ENCODE measurements at places on chromosomes 6 and 20. TPM values are rescaled to one million over a fixed set of nuclear protein-coding genes. Genes with fewer than 3 reads are reported as not detected.

DNA sequence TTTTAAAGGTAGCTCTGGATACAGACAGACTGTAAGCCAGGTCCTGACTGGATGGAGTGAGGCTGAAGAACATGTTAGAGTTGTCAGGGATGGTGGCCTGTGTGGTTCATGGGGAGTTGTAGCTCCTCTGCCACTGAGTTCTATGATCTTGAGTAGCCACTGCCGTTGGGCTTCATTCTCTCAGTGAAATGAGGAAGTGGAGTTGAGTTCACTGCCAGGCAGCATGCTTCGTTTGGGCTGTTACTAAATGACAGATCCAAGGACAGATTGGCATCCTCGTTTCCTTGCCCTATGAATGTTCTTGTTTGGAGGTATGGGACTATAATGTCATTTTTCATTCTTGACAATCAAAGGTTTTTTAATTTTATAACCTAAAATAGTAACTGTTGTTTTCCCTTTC lies 37.2 kb downstream of the SCAND1 start:
- H3K27ac ChIP-seq = no peak overlapping the region
- no peaks in the 10 kb centered on the region for H3K36me3 ChIP-seq
- H3K4me1 ChIP-seq = no peaks in the 10 kb centered on the region
- H3K4me3 ChIP-seq = no peak overlapping the region
- DNase-seq = no peak

GRCh38 chr6:41092421-41093140 lies 19.8 kb downstream of the NFYA start:
- no peak overlapping the region for H3K4me3 ChIP-seq
- H3K27ac ChIP-seq = no peak overlapping the region
- H3K27me3 ChIP-seq = no peaks in the 10 kb centered on the region
- no peak for DNase-seq

- H3K27ac ChIP-seq = no peak overlapping the region
- no peaks in the 10 kb centered on the region for H3K27me3 ChIP-seq
- H3K36me3 ChIP-seq = no peaks in the 10 kb centered on the region
- H3K4me3 ChIP-seq = no peak overlapping the region
- H3K4me1 ChIP-seq = peaks cover 25% of the 10 kb centered on the region
These were observed 38.6 kb upstream of the MARCKS start for GRCh38 chr6:113818578-113818977.

GRCh38 chr20:56380375-56380774 lies 11.6 kb downstream of the AURKA start:
- H3K4me1 ChIP-seq = no peaks in the 10 kb centered on the region
- no peaks in the 10 kb centered on the region for H3K27me3 ChIP-seq
- H3K4me3 ChIP-seq = no peak overlapping the region
- no peak for DNase-seq
- H3K36me3 ChIP-seq = no peaks in the 10 kb centered on the region

- DNase-seq = no peak
- no peaks in the 10 kb centered on the region for H3K36me3 ChIP-seq
- no peaks in the 10 kb centered on the region for H3K4me1 ChIP-seq
These were observed 7.3 kb upstream of the BPIFB3 start for GRCh38 chr20:33046412-33046811.

DNA sequence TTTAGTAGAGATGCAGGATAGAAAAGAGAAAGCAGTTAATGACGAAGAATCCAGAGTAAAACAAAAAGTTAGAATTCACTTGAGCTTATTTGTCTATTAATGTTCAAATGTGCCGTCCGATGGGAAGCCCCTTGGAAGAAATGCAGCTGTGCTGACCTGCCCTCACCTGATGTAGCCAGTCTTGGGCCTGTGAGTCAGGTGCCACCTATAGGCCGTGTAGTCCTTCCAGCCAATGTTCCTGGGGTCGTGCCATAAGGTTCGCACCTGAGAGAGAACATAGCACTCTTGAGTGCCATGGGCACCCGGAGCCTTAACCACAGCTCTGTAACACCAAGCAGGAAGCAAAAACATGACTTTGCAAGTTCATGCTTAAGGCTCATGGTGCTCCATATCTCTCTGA lies 32.4 kb downstream of the THBS2 start:
- H3K36me3 ChIP-seq = no peaks in the 10 kb centered on the region
- no peak overlapping the region for H3K27ac ChIP-seq
- no peak for DNase-seq
- H3K4me1 ChIP-seq = no peaks in the 10 kb centered on the region
- no peak overlapping the region for H3K4me3 ChIP-seq

- no peak overlapping the region for H3K4me3 ChIP-seq
- no peaks in the 10 kb centered on the region for H3K27me3 ChIP-seq
- no peaks in the 10 kb centered on the region for H3K36me3 ChIP-seq
- no peaks in the 10 kb centered on the region for H3K4me1 ChIP-seq
- no peak overlapping the region for H3K27ac ChIP-seq
These were observed 59.2 kb downstream of the TMEM244 start for GRCh38 chr6:129801909-129802308.

The POM121L2 gene
- total RNA-seq = not detected

- no peak overlapping the region for H3K4me3 ChIP-seq
- H3K27me3 ChIP-seq = no peaks in the 10 kb centered on the region
- DNase-seq = no peak
These were observed 68.6 kb downstream of the GFOD1 start for GRCh38 chr6:13418844-13419243.

The SCRT2 gene
- 0.04 TPM for total RNA-seq

GRCh38 chr6:84422380-84422968 lies 195.0 kb upstream of the CEP162 start:
- no peaks in the 10 kb centered on the region for H3K4me1 ChIP-seq
- H3K27ac ChIP-seq = no peak overlapping the region
- H3K27me3 ChIP-seq = peaks cover 5% of the 10 kb centered on the region
- no peak for DNase-seq

- no peaks in the 10 kb centered on the region for H3K36me3 ChIP-seq
- no peaks in the 10 kb centered on the region for H3K4me1 ChIP-seq
- H3K4me3 ChIP-seq = no peak overlapping the region
These were observed 891.4 kb downstream of the TFAP2A start for GRCh38 chr6:9523462-9523861.

The GCNT2 gene
- 1.8 TPM for total RNA-seq

The EFCAB8 gene
- 0.19 TPM for total RNA-seq

DNA sequence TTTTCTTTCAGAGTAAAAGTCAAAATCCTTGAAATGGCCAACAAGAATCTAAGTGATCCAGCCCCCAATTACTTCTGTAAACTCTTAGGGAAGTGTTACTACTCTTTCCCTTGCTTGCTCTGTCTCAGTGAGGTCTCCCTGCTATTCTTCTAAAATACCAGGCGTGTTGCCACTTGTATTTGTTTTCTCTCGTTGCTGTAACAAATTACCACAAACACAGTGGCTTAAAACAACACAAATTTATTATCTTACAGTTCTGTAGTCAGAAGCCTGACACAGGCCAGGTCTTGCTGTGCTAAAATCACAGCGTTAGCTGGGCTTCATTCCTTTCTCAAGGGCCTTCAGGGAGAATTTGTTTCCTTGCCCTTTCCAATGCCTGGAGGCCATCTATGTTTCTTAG lies 59.9 kb downstream of the HECA start:
- no peak overlapping the region for H3K27ac ChIP-seq
- H3K4me3 ChIP-seq = no peak overlapping the region
- DNase-seq = no peak
- no peaks in the 10 kb centered on the region for H3K4me1 ChIP-seq
- H3K27me3 ChIP-seq = no peaks in the 10 kb centered on the region
- H3K36me3 ChIP-seq = no peaks in the 10 kb centered on the region

The FERMT1 gene
- total RNA-seq = 2.0 TPM

DNA sequence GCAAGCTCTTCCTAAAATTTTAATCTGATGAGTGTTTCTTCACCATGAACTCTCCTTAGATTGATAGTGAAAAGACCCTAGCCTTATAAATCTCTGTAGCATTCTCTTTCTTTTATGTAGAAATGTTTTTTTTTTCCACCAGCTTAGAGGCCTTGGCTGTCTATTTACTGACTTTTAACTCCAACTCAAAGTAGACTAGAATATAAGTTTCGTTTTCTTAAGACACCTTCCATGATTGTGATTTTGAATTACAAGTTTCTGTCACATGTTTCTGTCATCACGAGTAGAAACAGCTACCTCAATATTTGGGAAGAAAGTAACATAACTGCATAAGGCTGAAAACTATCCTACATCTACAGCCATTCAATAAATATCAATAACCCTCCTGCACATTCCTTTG lies 17.8 kb downstream of the ADGRF4 start:
- H3K4me1 ChIP-seq = no peaks in the 10 kb centered on the region
- H3K4me3 ChIP-seq = no peak overlapping the region
- H3K27me3 ChIP-seq = no peaks in the 10 kb centered on the region
- no peaks in the 10 kb centered on the region for H3K36me3 ChIP-seq
- DNase-seq = no peak

DNA sequence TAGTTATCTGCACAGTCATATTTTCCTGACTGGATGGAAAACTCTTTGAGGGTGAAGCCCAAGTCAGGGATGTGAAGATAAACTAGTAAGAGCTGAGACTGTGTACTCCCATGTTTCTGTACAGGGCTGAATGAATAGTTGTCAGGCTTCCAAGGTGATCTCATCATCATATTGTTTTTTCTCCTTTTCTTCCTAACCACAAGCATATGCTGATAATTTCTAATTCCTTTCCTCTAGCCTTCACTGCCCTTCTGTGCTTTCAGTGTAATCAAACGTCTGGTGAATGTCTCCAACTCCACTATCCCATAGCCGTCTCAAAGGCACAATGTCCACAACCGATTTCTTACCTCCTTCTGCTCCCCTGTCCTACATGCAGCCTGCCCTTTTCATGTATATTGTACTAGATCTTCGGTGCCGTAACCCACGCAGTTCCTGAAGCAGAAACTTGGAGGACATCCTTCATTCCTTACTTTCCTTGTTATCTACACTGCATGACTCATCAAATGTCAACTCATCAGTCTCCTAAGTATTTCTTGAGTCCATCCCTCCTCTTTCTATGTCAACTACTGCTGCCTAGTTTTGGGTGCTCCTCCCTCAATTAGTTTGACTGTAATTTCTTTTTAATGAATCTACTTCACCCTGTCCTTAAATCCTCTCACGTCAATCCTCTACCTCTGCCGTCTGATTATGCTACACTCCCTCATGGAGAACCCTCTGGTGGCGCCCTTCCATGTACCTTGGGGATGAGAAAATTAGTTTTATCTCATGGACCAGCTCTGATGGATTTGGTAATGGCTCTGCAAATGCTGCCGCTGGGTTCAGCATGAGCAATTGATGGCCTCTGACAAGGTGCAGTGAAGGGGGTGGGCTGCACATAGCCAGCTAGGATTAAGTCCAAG lies 21.9 kb downstream of the NCOA7 start:
- H3K36me3 ChIP-seq = no peaks in the 10 kb centered on the region
- peaks cover 38% of the 10 kb centered on the region for H3K4me1 ChIP-seq
- no peak for DNase-seq
- no peaks in the 10 kb centered on the region for H3K27me3 ChIP-seq
- no peak overlapping the region for H3K4me3 ChIP-seq

The SRC gene
- total RNA-seq = 30.4 TPM

- H3K27me3 ChIP-seq = no peaks in the 10 kb centered on the region
- no peak overlapping the region for H3K4me3 ChIP-seq
- H3K4me1 ChIP-seq = no peaks in the 10 kb centered on the region
- H3K36me3 ChIP-seq = no peaks in the 10 kb centered on the region
- no peak overlapping the region for H3K27ac ChIP-seq
- DNase-seq = no peak
These were observed 23.1 kb downstream of the ALDH5A1 start for GRCh38 chr6:24517659-24518543.

The VEGFA gene
- total RNA-seq = 91.0 TPM

GRCh38 chr6:33206864-33207551 lies 1.3 kb upstream of the RING1 start:
- no peak for DNase-seq
- H3K4me1 ChIP-seq = peaks cover 11% of the 10 kb centered on the region
- H3K27ac ChIP-seq = peak overlapping the region; percentile 92
- H3K4me3 ChIP-seq = peak overlapping the region; percentile 62

DNA sequence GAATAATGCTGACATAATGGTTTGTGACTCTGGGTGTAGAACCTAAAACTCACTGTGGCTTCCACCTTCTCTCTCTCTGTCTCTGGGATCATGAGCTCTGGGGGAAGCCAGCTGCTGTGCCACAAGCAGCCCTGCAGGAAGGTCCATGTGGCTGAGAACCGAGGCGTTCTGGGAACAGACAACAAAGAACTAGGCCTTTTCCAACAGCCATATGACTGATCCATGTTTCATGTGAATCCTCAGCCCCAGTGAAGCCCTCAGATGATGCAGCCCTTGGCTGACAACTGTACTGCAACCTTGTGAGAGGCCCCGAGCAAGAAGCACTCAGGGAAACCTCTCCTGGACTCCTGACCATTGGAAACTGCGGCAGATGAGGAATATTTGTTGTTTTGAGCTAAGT lies 56.6 kb downstream of the HLA-G start:
- no peaks in the 10 kb centered on the region for H3K4me1 ChIP-seq
- no peak overlapping the region for H3K4me3 ChIP-seq
- H3K27me3 ChIP-seq = no peaks in the 10 kb centered on the region
- H3K36me3 ChIP-seq = no peaks in the 10 kb centered on the region
- DNase-seq = no peak

The OTOR gene
- total RNA-seq = not detected

DNA sequence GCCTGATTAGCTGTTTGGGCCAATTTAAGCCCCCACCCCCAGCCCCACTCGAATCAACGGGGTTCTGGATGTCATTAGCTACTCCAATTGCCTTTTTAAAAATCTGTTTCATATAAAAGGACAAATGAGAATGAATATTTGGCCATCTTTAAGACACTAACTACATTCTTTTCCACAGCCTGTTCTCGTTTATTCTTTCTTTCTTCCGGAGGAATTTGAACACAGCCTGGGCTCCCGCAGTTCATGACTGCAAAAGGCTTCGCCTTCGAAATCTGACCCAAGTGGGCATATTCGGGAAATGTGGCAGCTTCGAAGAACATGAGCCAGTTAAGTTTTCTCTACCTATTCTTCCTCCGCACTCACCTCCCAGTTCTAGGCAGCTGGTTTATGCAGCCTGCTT lies 49.4 kb upstream of the NFATC2 start:
- H3K4me3 ChIP-seq = no peak overlapping the region
- no peaks in the 10 kb centered on the region for H3K27me3 ChIP-seq

- no peaks in the 10 kb centered on the region for H3K36me3 ChIP-seq
- no peak overlapping the region for H3K4me3 ChIP-seq
- H3K27me3 ChIP-seq = no peaks in the 10 kb centered on the region
These were observed 59.6 kb downstream of the C6orf118 start for GRCh38 chr6:165249808-165250207.

- peak overlapping the region; percentile 62 for H3K27ac ChIP-seq
- DNase-seq = no peak
- no peaks in the 10 kb centered on the region for H3K27me3 ChIP-seq
- H3K4me1 ChIP-seq = no peaks in the 10 kb centered on the region
- H3K4me3 ChIP-seq = no peak overlapping the region
These were observed 100.6 kb downstream of the SOX4 start for GRCh38 chr6:21694168-21694567.

Measured in pancreas (tissue), 10 donors.